ENCODE measurements at places on chromosomes 13 and 19. TPM values are rescaled to one million over a fixed set of nuclear protein-coding genes. Genes with fewer than 3 reads are reported as not detected.

Gene RASL11A
- 3.1 TPM for total RNA-seq

Gene RUBCNL
- 5.0 TPM for total RNA-seq

Gene TEX29
- total RNA-seq: not detected

Gene APLP1
- total RNA-seq: 76.5 TPM

Measured in stomach (tissue), 19 donors.